CD8-positive, alpha-beta memory T cell (primary cell): ENCODE measurements at places on chromosomes 2 and 18. TPM values are rescaled to one million over a fixed set of nuclear protein-coding genes. Genes with fewer than 3 reads are reported as not detected.

DNA sequence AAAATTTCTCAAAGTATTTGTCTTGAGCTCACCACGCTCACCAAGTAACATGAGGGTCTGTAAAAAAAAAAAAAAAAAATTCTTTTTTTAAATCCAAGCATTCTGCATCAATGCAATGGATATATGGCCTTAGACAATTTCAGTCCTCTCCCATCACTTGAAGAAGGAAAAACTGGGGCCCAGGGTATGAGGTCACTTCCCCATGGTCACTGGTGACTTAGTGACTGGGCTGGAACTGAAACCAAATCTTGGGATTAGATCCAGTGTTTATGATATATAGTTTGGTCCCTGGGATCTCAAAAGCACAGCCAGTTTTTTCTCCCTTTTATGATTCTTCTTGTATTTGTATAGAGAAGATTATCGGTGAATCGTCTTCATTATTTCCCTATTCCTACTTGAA is 477.9 kb upstream of the TNP1 start:
- DNase-seq, result no peak

- DNase-seq, result no peak
These were observed 38.6 kb upstream of the PLB1 start for GRCh38 chr2:28457237-28457636.

- DNase-seq, result no peak
These were observed 126.6 kb upstream of the CREB1 start for GRCh38 chr2:207403141-207403540.

DNA sequence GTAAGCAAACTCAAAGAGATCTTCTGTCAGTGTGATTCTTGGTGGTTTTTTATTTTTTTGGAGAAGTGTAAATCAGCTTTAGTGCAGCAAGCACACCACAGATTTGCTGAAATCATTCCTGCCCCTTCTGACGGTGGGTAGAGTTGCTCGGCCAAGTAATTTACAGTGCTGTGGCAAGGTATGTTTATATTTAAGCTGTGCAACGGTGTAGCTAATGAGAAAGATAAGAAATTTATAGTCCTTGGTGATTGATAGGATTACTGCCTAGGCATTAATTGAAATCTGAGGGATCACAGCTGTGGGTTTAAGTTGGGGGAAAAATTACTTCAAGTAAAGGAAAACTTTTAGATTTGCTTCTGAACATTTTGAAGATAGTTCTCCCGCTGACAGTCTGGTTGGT is 286.6 kb downstream of the AGAP1 start:
- no peak for DNase-seq

- DNase-seq, result no peak
These were observed 103.0 kb downstream of the TRIB2 start for GRCh38 chr2:12819721-12820120.

- no peak for DNase-seq
These were observed 13.1 kb upstream of the PHLPP1 start for GRCh38 chr18:62702259-62702658.

DNA sequence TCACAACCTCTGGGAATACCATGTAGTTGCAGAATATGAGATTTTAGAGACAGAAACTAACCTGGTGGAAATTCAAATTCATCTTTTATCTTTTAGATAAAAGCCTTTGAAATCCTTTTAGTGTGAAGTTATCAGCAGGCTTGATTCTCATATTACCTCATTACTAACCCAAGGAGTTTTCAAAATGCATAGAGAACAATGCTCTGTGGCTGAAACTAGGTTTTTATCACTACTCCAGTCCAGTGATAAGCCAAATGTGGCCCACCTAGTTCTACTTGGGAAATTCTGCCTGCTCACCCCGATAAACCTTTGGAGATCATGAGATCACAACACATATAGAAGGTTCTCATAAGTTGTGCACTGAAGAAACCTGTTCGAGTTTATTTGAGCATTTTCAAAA is 121.7 kb downstream of the MMADHC start:
- no peak for DNase-seq

DNA sequence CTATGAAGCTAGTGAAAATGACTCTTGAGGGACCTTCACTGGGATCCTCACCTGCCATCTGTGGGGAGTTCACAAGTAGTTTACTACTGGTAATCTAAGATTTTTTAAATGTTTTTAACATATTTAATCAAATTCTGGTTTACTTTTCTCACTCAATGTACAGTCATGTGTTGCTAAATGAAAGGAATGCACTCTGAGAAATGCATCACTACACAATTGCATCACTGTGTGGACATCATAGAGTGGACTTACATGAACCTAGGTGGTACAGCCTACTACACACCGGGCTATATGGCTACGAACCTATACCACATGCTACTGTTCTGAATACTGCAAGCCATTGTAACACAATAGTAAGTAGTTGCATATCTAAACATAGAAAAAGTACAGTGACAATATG is 528.0 kb downstream of the BCL11A start:
- no peak for DNase-seq

DNA sequence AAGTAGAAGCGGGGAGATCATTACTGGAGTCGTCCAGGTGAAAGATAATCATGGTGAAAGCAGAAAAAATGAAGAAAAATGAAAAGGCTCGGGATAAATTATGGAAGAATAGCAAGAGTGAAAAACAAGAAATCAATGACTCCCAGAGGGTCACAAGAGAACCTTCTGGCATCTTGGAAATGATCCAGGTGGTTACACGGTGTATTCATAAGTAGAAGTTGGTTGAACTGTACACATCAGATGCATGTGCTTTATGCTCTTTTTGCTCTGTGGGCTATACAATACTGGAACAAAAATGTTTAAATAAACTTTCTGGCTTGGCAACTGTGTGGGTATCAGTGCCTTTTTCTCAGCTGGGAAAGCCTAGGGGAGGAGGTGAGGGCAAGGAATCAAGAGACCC is 348.9 kb downstream of the RND3 start:
- no peak for DNase-seq

GRCh38 chr18:4394700-4395099 is 60.4 kb downstream of the DLGAP1 start:
- no peak for DNase-seq

DNA sequence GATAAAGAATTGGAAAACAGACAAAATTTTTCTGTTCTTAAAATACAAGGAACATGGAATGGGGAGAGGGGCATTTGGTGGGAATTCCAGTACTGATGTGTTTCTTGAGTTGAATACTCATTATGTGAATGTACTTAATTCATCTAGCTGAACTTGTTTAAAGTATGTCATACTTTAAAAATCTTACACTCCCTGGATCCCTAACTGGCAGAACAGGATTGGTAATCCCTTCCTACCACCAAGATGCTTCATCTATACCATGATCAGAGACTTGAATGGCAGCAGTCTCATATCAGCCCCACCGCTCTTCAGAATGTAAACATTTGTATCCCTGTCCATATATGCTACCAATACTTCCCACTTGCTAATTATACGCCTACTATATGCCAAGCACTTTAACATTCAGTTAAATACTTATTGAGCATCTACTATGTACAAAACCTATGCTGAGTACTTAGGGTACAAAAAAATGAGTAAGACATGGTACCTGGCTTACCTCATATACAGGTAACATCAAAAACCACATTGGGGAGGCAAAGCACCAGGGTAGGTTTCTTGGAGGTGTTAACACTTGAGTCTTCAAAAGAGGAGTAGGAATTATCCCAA is 5.3 kb downstream of the MEMO1 start:
- DNase-seq, result no peak

DNA sequence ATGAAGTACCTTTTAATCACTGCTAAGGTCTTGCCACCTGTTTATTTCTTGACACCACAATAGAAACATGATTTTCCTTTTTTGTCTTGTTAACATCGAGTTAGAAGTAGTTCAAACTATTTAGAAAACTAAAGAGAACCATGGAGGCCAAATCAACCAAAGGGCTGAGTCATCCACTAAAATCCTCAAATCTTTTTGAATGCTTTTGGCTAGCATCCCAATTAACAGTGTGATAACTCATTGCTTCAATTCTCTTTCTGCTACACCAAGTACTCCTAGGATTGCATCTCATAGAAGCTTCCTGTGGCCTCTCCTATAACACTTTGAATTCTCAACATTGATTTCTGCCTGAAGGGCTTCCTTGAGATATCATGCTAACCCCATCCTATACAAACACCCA is 159.9 kb upstream of the MMADHC start:
- no peak for DNase-seq

DNA sequence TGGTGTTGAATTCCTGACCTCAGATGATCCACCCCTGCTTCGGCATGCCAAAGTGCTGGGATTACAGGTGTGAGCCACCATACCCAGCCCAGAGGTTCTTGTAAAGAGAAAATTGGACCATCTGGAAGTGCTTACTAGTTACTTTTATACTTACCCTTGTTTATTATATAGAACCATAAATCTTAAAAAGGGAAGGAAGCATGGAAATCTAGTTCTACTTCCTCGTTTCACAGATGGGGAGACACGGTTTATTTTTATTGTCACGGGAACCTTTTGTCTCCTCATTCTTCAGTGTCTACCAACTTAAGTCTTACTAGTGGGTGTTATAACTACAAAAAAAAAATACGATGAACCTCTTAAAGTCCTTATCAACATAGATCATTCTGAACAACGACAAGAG is 45.8 kb upstream of the PDK1 start:
- DNase-seq, result no peak

- no peak for DNase-seq
These were observed 250.2 kb downstream of the LPIN1 start for GRCh38 chr2:11996618-11997017.

ARHGAP28 gene
- total RNA-seq, result not detected

CLEC4F gene
- not detected for total RNA-seq

KCNG2 gene
- not detected for total RNA-seq

TACR1 gene
- total RNA-seq, result not detected

RAB11FIP5 gene
- total RNA-seq, result 4.3 TPM

TMEM150A gene
- total RNA-seq, result 6.3 TPM

HSBP1L1 gene
- total RNA-seq, result 4.2 TPM

LHCGR gene
- total RNA-seq, result not detected

OTOS gene
- not detected for total RNA-seq
